ENCODE measurements at places on chromosomes 3 and 15.

- DNase-seq: no peak
Observed at GRCh38 chr3:212432-212831, 15.9 kb downstream of the CHL1 start.

GRCh38 chr3:11386465-11387113 is 114.4 kb downstream of the ATG7 start:
- DNase-seq: no peak

DNA sequence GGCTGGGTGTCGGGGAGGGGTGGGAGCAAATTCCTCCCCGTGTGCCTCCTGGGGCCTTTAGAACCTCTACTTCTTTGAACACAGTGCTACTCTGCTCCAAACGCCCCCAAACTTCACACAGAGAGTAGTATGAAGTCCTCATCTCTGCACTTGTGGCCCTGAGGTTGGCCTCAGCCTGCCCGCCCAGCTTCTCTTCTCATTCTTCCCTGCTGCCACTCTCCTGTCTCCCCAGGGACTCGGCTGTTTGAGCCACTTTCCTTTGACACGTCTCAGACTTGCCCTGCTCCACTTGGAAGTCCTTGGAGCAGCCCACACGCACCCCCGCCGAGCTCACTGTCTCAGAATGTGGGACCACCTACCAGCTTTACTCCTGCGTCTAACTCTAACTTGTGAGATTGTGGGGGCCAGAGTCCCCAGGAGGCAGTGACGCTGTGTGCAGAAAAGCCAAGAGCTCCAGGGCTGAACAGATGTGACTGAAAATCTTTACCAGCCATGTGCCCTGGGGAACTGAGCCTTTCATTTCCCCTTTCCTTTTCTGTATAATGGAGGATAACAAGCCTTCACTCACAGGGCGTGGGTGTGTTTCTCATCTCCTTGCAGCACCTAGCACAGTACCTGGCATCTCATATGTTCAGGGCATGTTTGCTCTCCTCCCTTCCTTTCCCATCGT is 233.6 kb upstream of the CTDSPL start:
- DNase-seq: no peak

DNA sequence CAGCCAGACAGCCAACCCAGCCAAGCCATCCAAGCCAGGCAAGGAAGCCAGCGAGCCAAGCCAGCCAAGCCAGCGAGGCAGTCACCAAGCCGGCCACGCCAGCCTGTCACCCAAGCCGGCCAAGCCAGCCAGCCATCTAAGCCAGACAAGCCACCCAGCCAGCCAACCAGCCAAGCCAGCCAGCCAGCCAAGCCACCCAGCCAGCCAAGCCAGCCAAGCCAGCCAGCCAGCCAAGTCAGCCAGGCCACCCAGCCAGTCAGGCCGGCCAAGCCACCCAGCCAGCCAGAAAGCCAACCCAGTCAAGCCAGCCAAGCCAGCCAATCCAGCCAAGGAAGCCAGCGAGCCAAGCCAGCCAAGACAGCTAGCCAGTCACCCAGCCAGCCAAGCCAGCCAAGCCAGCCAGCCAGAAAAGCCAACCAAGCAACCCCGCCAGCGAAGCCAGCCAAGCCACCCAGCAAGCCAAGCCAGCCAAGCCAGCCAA is 201.2 kb downstream of the GOLGA6L6 start:
- DNase-seq: no peak

GRCh38 chr3:55637906-55638638 is 151.0 kb upstream of the WNT5A start:
- no peak for DNase-seq

DNA sequence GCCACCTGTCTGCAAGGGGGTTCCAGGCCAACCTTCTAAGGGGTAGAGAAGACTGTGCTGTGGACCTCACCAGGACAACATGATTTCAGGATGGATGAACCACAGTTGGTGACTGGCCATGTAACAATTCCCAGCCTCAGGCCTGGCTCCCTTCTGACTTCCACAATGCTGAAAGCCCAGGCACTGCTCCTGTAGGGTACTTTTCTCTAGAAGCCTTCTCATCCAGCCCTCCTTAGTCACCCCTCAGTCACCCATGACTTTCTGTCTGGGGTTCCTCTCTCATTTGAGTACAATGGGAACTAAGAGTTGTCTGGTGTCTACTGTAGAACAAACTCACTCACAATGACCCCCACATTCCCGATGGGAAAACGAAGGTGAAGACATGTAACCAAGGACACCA is 8.6 kb downstream of the ALS2CL start:
- no peak for DNase-seq

DNA sequence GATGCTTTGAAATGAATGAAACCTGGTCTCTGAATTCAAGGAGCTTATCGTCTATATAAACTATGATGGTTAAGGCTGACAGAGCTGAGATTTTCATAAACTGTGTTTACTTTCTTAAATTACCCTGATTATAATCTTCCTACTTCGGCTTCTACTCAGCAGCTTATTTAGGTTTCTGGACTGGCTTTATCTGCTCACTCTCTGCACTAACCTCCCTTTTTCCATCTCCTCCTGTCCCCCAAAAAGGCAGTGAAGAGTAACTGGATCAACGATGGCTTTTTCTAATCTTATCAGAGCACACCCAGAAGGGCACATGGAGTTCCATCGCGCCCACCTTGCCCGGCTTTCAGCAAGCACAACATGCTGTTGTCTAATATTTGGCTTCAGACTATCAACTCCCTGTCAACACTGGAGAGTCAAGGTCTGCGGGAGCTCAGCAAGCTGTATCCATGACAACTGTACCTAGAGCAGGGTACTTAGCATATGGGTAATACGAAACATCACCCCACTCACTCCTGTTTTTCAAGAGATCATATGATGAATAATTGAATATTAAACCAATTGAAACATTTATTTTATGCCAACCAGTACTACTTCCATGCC is 417.3 kb downstream of the GABRB3 start:
- DNase-seq: no peak

DNA sequence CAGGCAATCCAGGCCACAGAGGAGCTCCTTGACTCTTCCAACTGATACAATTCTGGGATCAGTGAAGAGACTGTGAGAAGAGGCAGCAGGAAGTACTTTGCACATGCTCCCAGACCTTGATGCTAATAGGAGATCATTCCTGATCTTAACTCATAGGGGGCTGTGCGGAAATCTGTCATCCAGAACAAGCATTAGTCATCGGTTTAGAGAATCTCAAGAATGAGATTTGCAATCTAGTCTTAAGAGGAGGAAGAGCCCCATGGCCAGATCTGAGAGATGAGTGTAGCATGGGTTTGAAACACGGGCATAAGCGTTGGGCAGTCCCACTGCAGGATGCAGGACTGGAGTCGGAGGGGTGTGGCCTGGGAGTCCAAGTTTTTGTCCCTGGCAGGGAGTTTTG is 1081.1 kb downstream of the NAALADL2 start:
- DNase-seq: no peak

DNA sequence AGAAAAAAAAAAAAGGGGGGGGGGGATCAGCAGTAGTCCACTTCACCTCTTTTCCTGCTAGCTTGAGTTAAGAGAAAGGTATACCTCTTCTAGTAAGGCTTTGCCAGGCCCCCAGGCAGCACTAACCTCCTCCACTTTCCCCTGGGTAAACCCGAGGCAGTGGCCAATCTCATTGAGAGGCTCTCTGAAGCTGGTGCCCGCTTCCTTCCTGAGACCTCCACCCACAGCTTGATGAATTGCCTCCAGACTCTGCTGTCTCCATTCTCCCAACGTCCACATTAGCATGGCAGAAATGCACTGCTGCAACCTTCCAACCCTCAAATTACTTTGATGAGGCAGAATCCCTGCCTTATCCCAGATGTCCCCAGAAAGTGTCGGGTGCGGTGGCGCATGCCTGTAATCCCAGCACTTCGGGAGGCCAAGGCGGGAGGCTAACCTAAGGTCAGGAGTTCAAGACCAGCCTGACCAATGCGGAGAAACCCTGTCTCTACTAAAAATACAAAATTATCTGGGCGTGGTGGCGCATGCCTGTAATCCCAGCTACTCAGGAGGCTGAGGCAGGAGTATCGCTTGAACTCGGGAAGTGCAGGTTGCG is 15.3 kb downstream of the RLBP1 start:
- DNase-seq: no peak

DNA sequence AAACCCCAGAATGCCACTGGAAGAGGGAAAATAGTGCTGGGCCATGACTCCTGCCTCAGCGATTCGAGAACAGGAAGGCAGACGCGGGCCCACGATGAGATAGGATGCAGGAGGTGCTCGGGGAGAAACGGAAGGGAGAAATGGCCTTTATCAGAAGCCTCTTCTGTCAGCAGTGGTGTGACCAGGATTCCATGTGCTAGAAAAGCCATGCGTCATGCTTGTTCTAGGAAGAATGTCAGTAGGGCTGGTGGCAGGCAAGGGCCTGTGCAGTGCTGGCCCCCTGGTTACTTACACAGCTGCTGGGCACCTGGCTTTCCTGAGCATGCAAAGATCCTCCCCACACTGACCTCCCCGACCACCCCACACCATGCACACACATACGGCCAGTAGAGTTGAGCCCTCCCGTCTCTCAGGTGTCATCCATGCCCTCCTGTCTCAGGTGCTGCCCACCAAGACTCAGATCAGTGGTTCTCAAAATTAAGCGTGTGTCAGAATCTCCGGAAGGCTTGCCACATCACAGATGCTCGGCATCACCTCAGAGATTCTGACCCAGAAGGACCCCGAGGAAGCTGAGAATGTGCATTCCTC is 106.7 kb downstream of the ADAMTS17 start:
- DNase-seq: no peak

DNA sequence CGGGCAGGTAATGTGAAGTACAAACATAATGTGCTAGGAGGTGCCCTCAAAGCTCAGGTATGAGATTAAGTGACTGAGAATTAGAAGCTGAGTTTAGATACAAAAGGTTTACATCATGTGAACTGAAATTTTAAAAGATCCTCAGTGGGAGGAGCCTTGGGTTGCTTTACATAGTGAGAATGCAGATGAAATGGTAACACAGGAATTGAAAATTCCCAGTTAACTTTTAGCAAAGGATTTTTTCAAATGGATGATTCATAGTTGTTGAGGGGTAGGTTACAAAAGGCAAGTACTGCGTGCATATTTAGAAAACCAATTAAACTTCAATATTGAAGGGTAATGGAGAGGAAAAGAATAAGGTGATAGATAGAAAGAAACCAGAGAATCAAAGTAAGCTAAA is 157.3 kb downstream of the PLCH1 start:
- no peak for DNase-seq

DNA sequence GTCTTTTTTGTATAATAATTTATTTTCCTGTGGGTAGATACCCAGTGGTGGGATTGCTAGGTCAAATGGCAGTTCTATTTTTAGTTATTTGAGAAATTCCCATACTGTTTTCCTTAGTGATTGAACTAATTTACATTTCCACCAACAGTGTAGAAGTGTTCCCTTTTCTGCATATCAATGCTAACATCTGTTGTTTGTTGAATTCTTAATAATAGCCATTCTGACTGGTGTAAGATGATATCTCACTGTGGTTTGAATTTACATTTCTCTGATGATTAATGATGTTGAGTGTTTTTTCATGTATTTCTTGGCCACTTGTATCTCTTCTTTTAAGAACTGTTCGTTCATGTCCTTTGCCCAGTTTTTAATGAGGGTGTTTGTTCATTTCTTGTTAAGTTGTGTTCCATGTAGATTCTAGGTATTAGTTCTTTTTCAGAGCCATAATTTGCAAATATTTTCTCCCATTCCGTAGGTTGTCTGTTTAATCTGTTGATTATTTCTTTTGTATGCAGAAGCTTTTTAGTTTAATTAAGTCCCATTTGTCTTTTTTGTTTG is 713.3 kb upstream of the EPHA6 start:
- no peak for DNase-seq

GRCh38 chr15:90318591-90318990 is 33.5 kb upstream of the ZNF774 start:
- no peak for DNase-seq

DNA sequence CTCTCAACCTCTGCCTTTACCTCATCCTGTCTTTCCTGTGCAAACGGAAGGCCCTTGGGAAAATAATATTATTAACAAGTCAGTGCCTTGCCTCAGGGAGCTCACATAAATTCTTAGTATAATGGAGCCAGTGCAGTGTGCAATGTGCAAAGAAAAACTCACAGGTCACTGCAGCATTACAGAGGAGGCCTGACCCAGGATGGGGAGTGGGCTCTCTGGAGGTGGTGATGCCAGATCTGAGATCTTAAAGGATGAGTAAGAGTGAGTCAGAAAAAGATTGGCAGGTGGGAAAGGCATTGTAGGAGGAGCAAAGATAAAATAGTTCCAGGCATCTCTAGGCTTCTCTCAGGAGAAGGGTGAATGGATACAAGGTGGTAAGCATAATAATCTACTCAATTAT is 185.6 kb upstream of the ADAMTS9 start:
- no peak for DNase-seq

DNA sequence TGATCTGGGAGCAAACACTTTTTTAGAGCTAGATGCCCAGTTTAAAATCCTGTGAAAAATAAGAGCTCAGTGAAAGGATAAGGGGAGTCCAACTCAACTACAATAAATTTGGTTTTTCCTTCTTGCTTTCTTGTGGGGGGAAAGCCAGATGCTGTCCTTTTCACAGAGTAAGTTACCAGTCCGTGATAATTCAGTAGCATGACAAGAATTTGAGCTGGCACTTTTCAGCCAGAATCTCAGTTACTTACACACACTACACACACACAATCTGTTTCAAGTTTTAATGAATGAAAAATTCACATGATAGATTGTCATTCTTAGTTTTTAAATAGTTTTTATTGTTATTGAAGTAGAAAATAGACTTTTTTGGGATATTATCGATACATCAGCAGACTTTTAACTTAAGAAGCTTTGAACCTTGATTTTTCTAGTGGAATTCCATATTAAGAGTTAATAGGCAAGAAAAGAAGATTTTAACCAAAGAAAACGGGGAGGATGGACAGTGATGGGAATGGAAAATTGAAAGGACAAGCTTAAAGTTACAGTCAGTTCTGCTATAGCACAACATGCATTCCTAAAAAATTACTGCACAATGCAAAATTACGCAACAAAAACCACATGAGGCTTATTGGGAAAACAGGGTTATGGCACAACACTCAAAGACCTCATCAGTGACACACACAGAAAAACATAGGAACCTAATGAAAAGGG is 47.0 kb downstream of the PSMD6 start:
- DNase-seq: no peak

DNA sequence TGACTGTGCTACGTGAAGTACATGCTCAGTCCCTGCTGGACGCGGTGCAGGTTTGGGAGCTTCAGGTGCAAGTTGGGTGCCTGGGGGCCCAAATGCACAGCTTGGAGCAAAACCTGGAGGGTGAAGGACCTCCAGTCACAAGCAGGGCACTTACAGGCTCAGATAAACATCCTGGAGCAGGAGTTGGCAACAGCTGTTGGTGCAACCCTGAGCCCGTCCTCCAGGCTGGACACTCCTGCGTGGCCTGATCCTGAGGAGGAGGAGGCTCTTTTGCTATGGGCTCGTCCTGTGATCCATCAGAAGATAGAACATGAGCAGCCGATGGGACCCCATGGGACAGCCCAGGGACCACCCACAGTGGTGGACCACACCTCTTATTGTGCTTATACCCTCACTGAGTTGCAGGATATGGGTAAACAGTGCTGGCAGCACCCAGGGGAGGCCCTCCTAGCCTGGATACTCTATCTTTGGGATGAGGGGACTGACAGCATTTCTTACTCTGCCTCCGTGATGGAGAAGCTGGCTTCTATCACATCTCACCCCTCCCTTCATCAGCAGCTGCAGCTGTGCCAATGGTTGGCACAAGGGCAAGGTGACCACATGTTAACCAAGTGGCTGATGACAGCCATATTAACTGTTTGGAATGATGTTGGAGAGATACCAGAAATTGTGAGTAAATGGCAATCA is 301.6 kb downstream of the ZPLD1 start:
- no peak for DNase-seq
